ENCODE measurements at places on chromosomes 16 and 17. TPM values are rescaled to one million over a fixed set of nuclear protein-coding genes. Genes with fewer than 3 reads are reported as not detected.

Gene BCL6B
- total RNA-seq: 42.6 TPM

DNA sequence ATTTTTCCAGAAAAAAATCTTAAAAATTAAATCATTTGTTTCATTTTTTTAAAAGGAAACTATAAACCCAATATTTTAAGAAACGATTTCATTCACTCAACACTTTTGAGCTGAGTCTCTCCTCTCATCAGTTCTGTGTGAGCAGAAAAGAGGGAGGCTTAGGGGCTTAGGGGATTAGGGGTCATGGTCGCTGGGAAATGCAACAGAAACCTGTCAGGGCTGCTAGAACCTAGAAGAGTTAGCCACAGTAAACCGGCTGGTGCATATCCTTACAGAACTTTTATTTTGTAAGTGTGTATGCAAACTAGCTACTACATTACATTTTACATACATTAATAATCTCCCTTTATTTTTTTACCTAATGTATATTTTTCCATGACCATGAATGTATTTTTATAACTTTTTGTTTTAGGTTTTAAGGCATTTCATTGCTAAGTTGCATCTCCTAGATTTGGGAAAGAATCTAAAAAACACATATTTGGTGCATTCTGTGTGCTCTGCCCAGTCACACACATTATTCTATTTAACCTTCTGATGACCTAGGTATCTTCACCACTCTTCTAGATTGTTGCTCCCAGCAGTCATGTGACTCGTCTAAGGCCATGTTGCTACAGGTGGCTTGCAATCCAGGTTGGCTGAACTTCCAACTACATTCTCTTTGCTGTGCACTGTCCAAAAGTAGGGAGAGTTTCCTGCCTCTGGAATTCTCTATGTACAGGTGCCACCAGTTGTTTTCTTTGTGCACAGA, 24.4 kb downstream of the TBC1D3B start:
- DNase-seq: no peak

DNA sequence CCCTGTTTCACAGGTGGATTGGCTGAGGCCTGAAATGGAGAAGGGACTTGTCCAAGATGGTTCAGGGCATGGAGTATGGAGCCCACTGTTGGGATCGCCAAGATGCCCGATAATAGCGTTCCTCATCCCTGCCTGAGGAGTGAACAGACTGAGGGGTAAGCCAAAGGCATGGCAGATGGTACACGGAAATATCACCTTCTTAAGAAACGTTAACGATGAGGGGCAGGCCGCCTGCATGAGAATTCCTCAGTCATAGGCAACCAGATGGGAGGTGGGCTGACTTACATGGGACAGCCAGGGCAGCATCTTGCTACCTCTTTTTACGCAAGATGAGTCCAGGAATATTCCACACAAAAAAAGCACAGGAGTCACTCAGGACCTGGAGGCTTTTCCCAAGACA, 188.1 kb downstream of the CCDC182 start:
- no peak for DNase-seq

- DNase-seq: no peak
Measured at GRCh38 chr17:52156576-52157570, 1.6 kb downstream of the CA10 start.

GRCh38 chr17:12252462-12252861, 231.8 kb downstream of the MAP2K4 start:
- DNase-seq: no peak

All from upper lobe of right lung (tissue), 1 donor.